NCI-H69 (cell line): ENCODE measurements at places on chromosomes 2 and 18.

- DNase-seq = no peak
Observed at GRCh38 chr18:63975628-63976027, 5.7 kb downstream of the SERPINB8 start.

GRCh38 chr18:22517356-22517755 is 99.6 kb upstream of the CTAGE1 start:
- DNase-seq = no peak

DNA sequence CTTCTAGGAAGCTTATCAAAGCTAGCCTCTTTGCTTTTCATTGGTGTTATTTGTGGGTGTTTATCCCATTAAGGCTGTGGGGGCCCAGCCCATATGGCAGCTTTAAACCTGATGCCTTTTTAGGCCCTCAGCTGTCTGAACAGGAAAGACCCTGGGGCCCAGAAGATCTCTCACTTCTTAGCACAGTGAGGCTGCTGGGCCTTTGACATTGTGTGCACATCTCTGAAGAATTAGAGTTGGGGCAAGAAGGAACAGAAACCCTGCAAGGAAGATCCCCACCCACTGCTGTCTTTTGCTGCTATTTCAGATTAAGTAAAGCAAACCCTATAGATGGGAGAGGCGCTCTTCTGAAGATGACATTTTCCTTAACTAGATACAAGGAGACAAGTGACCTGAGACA is 250.0 kb downstream of the SMAD2 start:
- no peak for DNase-seq

DNA sequence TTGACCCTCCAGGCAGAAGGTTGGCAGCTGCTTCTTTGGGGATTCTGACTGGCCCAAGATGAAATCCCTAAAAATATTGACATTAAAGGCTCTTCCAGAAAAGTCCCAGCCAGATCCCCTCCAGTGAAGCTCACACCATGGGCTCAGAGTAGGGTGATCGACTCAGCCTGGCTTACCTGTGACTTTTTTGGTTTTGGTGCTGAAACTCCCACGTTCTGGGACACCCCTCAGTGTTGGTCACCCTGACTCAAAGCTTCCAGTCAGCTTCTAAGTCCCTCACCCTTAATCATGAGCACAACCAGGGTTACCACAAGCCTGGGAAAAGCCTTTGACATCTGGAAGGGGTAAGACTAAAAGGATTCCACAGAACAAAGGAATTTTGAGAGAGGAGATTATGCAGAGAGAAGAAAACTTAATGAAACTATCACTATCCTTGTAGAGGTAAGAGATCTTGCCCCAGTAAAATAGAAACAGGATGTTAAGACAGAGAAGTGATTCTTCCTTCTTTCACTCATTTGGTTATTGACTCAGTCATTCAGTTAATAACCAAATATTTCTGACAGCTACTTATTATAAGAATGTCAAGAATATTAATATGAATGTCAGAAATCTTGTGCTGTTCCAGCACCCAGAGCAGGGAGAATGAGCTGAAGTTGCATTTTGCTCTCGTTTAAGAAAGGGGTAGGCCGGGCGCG is 66.8 kb upstream of the SEC11C start:
- no peak for DNase-seq

DNA sequence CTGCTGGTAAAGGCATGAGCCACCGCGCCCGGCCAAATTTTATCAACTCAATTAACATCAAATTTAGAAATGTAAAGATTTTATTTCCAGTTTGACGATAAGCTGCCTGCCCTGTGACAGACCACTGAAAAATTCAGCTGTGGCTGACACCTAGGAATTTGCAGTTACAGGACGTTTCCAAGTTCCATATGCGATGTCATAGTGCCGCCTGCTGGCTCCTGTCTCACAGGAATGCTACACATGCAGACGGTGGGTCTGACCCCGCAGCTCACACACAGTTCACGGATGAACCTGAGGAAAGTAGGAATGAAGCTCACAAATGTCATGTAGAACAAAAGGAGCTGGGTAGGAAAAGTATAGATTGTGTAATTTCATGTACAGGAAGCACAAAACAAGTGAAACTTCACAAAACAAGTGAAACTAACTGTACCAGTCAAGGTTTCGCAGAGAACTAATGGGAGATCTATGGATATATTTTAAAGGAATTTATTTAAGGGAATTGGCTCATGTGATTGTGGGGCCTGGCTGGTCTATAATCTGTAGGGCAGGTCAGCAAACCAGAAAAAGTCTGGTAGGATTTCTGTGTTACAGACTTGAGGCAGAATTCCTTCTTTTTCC is 13.2 kb upstream of the SEH1L start:
- peak; percentile 87 for DNase-seq

DNA sequence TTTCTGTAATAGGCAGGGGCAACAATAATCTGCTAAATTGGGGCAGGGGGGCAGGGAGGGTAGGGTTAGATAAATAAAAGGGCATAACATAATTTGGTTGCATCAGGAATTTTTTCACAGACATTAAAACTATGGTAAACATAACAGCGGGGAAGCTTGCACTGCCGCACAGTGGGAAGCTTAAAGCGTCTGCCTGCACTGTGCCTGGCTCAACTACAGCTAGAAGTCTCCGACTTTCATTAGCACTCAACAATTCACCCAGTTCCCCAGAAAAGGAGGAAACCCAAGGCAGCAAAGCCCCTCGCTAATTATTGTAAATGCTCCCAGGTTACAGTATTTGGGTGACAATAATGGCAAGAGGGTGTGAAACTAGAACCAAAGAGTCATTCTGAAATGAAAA is 562.9 kb downstream of the ARHGAP15 start:
- peak; percentile 38 for DNase-seq

GRCh38 chr18:7094427-7094826 is 23.2 kb downstream of the LAMA1 start:
- no peak for DNase-seq

- DNase-seq = no peak
Observed at GRCh38 chr2:120732506-120733237, 3.0 kb upstream of the GLI2 start.

DNA sequence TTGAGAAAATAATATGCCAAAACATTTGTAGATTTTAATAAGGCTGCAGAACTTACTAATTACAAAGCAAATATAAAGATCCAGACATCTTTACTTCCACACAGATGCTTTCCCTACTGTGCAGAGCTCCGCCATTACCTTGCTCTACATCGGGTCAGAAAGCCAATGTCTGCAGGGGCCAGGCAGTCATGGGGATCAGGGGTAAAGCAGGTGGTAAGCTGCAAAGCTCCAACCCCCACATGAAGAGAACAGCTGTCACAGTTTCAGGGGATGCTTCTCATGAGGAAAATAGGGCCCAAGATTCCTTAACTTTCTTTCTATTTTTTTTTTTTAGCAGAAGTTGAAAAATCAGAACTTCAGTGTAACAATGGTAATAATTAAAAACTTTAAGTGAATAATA is 102.7 kb downstream of the DCC start:
- peak; percentile 68 for DNase-seq

- peak; percentile 13 for DNase-seq
Observed at GRCh38 chr2:221106241-221106640, 465.9 kb downstream of the EPHA4 start.

DNA sequence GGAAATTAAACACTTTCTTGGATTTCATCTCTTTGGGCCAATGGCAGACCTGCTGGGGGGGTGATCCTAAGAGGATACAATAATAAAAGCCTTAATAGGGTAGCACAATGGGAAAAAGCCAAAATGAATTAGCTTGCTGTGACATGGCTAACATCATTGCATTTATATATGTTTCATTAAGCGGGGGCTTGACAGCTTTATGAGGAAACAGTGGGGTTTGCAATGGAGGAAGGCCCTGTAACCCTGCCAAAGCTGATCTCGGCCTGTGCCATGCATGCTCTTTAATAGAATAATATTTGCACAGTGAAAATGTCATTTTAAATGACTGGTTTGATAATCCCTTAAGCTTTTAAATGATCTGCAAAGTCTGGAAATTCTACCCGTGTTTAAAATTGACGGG is 291.5 kb downstream of the SLC4A3 start:
- peak; percentile 57 for DNase-seq

DNA sequence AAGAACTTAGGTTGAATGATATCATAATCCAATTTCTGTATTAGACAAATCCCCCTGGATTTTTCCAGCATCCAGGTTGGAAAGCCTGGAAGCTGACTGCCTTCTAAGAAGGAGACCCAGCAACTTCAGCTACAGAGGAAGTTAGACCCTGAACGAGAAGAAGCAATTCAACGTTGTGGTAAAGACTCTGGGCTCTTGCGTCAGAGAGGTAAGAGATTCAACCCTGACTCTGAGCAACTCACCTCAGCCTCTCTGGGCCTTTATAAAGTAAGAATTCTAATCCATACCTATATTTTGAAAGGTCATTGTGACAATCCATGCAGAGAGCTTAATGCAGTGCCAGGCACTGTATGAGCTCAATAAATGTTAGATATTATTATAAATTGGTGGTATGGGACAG is 9.7 kb downstream of the E2F6 start:
- DNase-seq = no peak

GRCh38 chr2:16038621-16039020 is 98.3 kb downstream of the MYCN start:
- DNase-seq = peak; percentile 100

DNA sequence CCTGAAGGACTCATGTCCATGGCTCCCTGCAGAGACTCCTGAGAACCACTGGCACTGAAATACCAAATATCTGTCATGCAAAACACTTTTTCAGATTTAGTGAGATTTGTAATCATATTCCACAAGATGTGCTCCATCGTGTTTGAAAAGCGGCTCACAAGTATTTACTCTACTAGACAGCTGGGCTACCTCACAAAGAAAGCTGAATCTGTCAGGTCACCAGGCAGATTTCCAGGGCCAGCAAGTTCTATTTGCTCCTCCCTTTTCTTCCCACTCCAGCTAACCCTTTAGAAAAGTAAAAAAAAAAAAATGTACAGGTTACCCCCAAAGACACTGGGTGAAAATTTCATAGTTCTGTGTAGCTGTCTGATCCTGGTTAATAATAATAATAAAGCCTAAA is 22.9 kb downstream of the WIPF1 start:
- no peak for DNase-seq

DNA sequence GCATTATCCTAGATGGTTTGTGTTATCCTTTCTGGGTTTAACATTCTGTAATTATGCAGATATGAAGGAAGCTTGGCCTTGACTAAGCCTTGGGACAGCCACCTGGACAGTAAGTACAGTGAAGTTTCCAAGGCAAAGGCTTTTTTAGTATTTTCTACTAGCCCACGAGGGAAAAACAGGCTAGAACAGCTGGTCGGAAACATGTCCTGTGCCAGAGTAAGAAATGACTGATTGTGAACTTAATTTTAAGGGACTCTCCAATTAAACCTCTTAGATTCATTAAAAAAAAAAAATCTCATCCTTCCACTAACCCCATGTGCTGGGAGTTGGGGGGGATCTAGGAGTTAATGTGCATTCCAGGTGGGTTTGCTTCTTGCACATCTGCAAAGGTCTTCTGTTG is 720.8 kb downstream of the SLC4A3 start:
- no peak for DNase-seq

GRCh38 chr2:105797298-105797819 is 52.6 kb downstream of the NCK2 start:
- no peak for DNase-seq

DNA sequence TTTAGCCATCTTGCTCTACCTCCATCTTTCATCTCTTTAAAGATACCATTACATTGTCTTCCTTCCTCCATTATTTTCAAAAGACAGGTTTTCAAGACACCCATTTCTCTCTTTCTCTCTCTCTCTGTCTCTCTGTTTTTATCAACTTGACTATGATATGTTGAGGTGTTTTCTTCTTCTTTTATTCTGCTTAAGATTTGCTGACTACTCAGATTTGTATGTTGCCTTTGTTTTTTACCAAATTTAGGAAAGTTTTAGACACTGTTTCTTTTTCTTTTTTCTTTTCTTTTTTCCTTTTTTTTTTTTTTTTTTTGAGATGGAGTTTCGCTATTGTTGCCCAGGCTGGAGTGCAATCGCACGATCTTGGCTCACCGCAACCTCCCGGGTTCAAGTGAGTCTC is 647.5 kb upstream of the VRK2 start:
- DNase-seq = no peak

GRCh38 chr2:232610081-232610480 is 23.3 kb upstream of the EFHD1 start:
- DNase-seq = no peak

DNA sequence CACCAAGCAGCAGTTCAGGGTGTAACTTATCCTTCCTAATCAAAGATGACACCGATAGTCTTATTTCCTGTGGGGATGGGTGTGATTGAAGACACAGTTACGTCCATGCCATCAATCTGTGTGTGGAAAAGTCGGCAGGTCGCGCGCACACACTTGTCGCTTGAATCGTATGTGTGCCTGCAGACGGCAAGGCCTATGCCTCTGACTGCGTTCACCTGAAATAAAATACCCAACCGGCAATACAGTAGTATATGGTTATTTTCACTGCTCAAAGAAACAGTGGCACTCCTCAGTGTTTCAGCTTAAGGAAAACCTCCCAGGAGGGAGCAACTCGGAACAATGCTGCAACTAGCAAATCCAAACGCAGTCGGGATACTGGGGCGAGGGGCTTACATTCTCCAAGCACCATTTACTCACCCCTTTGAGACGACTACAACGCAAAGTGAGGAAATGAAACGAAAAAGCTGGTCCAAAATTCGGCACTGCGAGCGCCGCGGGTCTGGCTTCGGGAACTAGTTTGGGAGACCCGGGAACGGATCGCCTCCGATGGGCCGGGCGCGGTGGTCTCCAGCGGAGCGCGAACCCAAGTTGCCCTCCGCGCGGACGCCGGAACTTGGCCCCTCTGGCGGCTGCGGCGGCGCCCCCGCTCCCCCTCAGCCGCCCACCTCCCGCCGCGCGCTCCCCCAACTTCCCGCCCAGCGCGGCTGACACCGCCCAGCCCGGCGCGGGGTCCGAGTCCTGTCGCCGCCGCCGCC is 675 bp downstream of the PRKD3 start:
- peak; percentile 77 for DNase-seq

- peak; percentile 51 for DNase-seq
Observed at GRCh38 chr18:2197946-2198345, 373.4 kb downstream of the METTL4 start.

DNA sequence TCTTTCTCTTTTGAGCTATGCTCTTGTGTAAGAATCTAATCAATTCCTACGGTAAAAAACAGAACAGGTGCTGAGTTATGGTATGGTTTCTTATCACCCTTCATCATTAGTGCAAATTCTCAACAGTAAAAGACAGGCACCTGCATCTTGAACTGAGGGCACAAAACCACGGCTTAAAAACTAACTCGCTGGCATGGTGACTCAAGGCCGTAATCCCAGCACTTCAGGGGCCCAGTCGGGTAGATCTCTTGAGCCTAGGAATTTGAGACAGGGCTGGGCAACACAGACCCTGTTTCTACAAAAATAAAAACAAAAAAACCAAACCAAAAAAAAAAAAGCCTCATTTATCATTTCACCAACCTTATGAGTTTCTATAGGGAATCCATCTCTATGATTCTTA is 33.3 kb downstream of the THAP4 start:
- no peak for DNase-seq

GRCh38 chr2:29372185-29372584 is 257.0 kb downstream of the CLIP4 start:
- no peak for DNase-seq
